Stimulated activated CD8-positive, alpha-beta memory T cell treated with anti-CD3 and anti-CD28 coated beads, Interleukin-2, amount 100 ng/mL, for 1 hour (primary cell): ENCODE measurements at places on chromosomes 16 and 17.

GRCh38 chr16:3904875-3905274 lies 24.4 kb upstream of the CREBBP start:
- no peak for DNase-seq

- DNase-seq = no peak
Observed at GRCh38 chr17:70047619-70048419, 27.2 kb upstream of the KCNJ16 start.

GRCh38 chr17:6231465-6231864 lies 161.3 kb downstream of the WSCD1 start:
- DNase-seq = no peak

- DNase-seq = no peak
Observed at GRCh38 chr17:57861790-57862693, 12.2 kb upstream of the MRPS23 start.

- DNase-seq = no peak
Observed at GRCh38 chr17:8391711-8392110, 5.9 kb downstream of the RNF222 start.
